ENCODE measurements at places on chromosomes 5 and 9.

GRCh38 chr9:87885484-87886189 lies 3.0 kb downstream of the SPATA31E1 start:
- DNase-seq: no peak

GRCh38 chr9:8887369-8887768 lies 1087.8 kb upstream of the DMAC1 start:
- no peak for DNase-seq

DNA sequence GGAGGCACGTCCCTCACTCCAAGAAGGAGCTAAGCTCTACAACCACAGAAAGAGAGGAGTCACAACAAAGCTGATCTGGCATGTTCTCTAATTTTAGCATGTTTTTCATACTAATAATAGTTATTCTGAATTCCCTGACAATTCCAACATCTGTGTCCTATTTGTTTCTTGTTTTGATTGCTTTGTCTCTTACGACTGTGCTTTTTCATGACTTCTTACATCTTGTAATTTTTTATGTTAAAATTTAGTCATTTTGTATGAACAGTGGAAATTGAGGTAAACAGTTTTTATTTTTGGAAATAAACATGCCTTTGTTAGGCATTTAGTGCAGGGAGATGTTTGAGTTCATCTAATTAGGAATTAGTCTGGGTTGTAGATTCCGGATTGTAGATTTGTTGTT lies 668.1 kb upstream of the EDIL3 start:
- DNase-seq: no peak

- no peak for DNase-seq
Observed at GRCh38 chr5:131210151-131210510, 39.4 kb downstream of the LYRM7 start.

DNA sequence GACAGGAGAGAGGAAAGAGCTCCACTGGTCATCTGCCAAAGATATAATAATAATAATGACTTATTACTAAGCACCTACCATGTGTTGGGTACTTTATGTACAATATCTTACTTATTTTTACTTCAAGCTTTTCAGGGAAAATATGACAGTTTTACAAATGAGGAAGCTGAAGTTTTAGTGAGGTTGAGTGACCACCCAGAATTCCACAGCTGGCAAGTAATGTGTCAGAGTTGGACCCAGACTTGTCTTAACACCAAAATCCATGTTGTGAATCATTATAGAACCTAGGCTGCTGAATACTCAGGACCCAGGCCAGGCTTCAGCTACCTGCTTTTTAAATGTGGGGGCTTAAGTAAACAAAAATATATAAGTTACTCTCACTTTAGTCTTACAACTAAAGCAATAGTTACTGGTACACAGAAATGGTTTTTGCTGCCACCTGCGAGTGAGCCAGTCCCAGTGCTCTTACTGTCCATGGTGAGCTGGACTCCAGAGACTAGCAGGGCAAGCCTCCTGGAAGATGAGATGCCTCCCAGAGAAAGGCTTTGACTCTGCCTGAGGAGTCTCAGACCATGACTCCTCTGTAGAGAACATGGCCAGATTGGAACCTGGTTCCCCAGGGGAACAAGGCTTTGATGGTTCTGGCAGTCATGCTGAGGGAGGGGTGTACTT lies 29.9 kb downstream of the RUSC2 start:
- peak; percentile 42 for DNase-seq

DNA sequence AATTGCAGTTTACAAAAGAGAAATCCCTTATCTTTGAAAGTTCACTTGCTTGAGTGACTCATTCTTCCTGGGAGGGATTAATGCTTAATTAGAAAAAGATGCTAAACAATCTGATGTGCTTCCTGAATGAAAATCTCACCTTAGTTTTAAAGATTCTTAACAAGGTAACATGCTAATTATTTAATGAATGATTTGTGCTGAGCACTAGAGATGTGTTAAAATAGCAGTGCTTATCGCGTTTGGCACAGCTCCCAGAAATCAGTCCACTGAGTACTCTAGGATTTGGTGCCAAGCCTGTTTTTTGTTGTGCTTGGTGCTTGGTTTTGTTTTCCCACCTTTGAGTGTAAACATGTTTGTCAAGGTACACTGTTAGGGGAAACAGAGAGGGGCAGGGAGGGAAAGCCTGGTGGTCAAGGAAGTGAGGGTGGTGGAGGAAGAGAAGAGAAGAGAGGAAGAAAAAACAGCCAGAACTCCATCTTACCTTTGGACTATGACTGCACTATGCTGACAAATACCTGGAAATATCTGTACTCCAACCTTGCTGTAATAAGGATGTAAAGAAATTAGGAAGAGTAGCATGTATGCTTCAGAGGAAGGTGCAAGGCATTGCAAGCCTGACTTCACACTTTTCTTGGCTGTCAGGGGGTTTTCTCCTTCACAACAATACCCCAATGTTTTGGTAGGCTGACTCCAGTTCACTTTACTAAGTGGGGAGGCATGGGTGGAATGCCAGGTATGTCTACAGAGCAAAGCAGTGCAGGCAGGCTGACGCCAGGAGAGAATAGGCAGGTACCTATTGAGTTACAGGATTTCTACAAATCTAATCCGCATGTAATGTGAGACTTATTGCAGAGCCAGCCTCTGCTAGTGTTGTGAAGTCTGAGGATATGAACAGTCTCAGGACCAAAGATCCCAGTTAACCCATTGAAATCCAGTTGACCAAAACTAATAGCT lies 157.2 kb upstream of the ISL1 start:
- no peak for DNase-seq

GRCh38 chr5:9515436-9515835 lies 30.4 kb downstream of the SEMA5A start:
- no peak for DNase-seq

GRCh38 chr9:126222363-126222834 lies 104.2 kb upstream of the MVB12B start:
- no peak for DNase-seq

DNA sequence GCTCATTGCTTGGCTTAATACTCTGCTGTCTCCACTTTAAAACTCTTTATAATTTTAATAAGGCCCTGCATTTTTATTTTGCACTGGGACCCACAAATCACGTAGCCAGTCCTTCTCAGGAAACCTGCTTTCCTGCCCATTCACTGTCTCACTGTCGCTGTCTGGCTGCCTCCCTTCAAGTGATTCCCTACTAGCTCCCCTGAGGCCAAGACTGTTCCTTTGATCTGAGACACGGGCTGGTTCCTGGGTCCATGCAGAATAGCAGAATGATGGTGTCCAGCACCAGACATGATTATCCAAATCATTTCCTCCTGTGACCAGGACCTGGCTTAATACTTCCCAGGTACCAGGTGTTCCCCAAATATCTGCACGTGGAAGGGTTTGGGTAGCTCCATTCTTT lies 597.1 kb upstream of the KLF4 start:
- DNase-seq: no peak

DNA sequence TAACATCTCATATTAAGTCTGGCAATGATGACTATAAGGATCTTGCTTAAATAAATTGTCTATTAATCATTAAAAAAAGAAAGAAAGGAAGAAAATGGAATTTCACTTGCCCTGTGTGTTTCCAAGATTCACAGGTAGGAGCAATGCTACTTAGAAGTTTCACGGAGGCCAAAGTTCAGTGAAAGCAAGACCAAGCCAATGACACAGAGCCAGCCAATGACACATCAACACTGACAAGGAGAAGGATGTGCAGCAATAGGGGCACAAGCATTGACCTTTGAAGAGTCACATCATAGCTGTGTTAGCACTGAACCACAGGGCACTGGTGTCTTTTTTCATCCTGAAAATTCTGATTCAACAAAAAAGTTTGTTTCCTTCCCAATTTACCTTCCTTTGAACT lies 364.3 kb downstream of the PDE4D start:
- no peak for DNase-seq

GRCh38 chr5:119378075-119378700 lies 22.4 kb downstream of the TNFAIP8 start:
- DNase-seq: no peak

GRCh38 chr5:137754961-137755762 lies 999 bp upstream of the HNRNPA0 start:
- DNase-seq: no peak

DNA sequence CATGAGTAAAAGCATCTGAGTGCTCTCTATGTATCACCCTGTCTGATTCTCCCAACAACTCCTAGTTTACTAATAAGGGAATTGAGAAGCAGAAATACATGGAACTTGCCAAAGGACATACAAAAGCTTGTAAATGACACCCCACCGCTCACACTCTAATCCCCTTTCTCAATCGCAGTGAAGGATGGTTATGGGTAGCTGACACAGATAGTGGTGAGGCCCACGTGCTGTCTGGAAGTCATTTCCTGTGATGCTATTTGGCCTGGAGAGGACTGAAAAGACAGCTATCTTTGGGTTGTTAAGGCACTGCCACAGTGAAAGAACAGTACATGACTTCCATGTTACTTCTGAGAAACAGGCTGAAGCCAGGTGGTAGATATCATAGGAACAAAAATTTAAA lies 117.0 kb downstream of the GLIS3 start:
- DNase-seq: peak; percentile 4

DNA sequence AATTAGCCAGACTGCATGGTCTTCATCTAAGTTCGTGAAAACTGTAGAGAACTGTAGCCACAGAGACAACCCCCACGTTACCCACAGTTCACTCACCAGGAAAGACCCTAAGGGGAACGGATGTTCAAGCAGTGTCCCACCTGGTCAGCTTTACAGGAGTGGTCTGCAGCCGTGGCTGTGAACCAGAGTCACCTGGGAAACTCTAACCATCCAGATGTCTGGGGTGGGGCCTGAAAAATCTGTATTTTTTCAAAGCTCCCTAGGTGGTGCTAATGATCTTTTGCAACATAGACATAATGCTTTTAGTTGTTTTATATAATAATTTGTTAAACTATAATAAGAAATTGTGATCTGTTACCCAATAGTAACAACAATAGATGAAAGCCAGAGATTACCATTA lies 47.7 kb upstream of the ANGPTL2 start:
- DNase-seq: no peak
